Left colon (tissue), 2 donors: ENCODE measurements at places on chromosomes 1 and 21.

DNA sequence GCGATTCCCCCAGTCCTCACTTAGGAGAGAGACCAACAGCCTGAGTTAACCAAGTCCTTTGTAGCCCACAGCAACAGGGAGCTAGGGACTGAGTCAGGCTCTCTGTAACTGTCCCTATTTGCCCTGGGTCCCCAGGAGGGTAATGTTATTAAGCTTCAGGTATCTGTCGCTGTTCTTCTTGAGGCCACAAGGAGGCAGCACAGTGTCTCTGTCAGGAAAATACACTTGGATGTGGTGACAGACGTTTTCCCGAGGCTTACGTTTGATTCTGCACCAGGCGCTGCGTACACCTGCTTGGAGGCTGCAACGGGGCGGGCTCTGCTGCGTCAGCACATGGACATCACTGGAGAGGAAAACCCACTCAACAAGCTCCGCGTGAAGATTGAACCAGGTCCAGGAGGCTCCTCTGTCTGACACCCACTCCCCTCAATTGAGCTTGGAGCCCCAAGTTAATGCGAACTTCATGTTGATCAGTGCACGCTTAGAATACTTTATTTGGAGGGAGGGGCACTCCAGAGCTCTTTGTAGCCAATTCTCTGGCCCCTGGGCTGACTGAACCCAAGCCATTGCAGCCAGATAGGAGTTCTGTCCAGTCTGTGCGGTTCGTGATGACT lies 10.7 kb upstream of the ELF3 start:
- peak; percentile 47 for DNase-seq

- no peak for DNase-seq
Measured at GRCh38 chr1:25664357-25665199, 48.0 kb downstream of the MAN1C1 start.

- no peak for DNase-seq
Measured at GRCh38 chr1:165697491-165697880, 876 bp downstream of the ALDH9A1 start.

DNA sequence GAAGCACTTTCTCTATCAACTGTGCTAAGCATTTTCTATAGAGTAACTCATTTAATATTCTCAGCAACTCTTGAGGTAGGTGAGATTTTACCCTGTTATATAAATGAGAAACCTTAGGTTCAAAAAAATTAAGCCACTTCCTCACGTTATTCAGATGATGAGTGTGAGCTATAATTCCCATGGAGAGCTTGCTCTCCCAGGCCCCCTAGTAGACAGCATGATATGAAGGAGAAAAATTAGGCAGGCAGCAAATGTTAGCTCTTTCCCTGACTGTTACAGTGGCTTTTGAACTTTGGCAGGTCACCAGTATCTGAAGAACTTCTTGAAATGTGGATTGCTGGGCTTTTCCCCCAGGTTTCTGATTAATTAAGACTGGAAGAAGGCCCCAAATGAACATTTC lies 753.1 kb downstream of the NCAM2 start:
- DNase-seq: no peak

- no peak for DNase-seq
Measured at GRCh38 chr1:36531833-36532232, 49.1 kb upstream of the CSF3R start.

DNA sequence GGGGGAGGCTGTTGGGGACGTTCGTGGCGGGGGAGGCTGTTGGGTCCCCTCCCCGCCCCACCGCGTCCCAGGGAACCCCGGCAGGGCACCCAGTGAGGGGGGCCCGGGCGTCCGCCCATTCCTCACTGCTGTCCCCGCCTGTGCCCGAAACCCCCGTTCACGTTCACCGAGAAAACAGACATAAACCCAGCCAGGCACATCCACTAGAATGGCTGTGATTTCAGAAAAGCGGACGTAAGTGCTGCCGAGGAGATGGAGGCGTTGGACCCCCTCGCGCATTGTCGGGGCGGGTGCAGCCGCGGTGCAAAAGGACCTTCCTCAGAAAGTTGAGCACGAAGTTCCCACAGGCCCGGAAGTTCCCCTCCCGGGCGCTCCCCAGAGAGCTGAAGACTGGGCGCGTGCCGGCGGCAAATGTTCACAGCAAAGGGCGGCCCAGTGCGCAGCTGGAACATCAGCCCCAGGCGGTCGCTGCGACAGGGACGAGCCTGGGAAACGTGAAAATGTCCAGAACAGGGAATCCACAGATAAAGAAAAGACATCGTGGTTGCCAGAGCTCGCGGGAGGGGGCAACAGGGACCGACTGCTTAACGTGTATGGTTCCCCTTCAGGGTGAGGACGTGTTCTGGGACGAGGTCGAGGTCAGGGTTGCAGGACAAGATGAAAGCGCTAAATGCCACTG lies 18.5 kb upstream of the SAMD11 start:
- peak; percentile 42 for DNase-seq

- DNase-seq: no peak
Measured at GRCh38 chr1:33893147-33893830, 29.4 kb downstream of the HMGB4 start.

- no peak for DNase-seq
Measured at GRCh38 chr1:238052496-238053266, 162.0 kb upstream of the ZP4 start.

DNA sequence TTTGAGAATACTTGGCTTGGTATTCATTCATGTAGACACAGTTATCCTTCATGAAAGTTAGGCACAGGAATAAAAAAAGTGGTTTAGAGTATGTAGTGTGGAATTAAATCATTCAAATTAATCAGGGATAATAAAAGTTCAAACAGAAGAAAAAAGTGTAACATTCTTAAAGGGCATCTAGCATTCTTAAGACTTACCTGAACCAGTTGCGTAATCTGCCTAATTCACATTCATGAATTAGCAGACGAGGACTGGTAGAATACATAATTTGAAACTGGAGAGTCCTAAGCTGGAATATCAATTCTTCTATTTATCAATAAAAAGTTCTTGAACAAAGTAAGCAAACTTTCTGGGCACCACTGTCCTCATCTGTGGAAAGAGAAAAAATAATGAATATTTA lies 157.0 kb upstream of the DEPDC1 start:
- no peak for DNase-seq
